Mucosa of descending colon (tissue), 3 donors: ENCODE measurements at places on chromosomes 1 and 21.

DNA sequence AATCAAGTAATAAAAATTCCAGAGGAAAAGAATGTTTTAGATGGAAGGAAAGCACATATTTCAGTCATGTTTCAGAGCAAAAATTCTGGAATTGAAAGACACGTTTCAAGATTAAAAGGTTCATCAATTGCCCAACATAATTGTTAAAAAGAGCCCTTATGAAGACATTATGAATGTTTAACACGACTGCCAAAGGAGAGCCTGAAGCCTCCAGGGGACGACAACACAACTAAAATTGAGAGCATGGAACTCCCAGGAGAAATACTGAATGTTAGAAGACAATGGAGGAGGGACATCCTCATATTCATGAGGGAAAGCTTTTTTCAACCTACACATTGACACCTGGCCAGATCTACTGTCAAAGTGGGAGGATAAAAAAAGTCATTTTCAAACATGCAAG is 16.0 kb downstream of the OR2T11 start:
- DNase-seq: peak; percentile 89

GRCh38 chr1:154966111-154966510 is 4.4 kb downstream of the SHC1 start:
- no peak for DNase-seq

GRCh38 chr1:2589431-2590232 is 3.1 kb downstream of the PRXL2B start:
- no peak for DNase-seq

DNA sequence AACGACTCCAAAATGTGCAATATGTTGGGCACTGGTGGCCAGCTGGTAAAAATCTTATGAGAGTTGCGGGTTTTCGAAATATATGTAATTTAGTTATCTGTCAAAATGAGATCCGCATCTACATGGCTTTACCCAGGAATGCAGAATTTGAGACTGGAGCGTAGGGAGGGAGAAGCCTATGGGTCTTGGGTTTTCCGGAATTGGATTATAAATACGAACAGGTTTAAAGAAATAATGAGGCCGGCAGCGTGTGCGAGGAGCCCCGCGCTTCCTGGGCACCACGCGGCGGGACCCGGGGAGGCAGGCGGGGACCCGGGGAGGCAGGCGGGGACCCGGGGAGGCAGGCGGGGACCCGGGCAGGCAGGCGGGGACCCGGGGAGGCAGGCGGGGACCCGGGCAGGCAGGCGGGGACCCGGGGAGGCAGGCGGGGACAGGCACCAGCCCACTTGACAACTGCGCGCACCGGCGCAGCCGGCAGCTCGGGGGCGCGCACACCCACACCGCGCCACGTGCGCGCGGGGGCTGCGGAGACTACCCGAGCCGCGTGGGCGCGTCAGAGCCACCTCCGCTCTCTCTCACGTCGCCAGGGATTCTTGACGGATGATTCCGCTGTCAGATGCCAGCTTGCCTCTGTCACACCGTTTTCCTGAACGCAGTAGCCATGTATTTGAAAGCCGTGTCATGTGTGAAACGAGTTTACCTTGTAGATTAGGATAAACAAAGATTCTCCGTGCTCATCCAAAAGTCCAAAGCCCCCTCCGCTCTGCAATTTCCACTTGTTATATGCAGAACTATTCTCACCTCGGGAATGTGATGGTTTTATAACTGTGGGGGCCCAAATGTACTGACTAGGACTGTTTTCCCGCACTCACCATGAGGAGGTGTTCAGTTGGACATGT is 54.3 kb upstream of the HNRNPU start:
- DNase-seq: peak; percentile 60

DNA sequence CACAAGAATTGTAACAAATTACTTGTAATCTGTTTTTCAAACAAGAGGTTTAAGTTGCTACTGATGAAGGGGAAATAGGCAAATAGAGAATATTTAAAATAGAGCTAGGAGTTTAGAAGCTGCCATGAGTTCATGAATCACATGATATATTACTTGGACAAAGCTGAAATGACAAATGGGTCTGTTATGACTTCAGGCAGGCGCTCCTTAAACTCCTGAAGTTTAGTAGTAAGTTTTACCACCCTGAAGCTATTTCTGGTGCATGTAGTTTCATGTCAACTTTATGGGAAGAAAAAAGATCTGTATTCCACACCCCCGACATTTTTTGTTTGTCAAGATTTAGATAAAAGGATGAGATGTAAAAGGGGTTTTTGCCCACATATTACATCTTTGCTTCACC is 58.5 kb downstream of the PLA2G4A start:
- DNase-seq: no peak

- no peak for DNase-seq
Observed at GRCh38 chr21:37358397-37358796, 8.2 kb upstream of the DYRK1A start.

- no peak for DNase-seq
Observed at GRCh38 chr1:150887018-150887417, at the start of gene CTXND2. CTXND2 (plus strand) TSS chr1:150887136; CDS start chr1:150912315, 25,179 bp downstream.

GRCh38 chr1:229059671-229060539 is 211.0 kb upstream of the RAB4A start:
- DNase-seq: no peak

DNA sequence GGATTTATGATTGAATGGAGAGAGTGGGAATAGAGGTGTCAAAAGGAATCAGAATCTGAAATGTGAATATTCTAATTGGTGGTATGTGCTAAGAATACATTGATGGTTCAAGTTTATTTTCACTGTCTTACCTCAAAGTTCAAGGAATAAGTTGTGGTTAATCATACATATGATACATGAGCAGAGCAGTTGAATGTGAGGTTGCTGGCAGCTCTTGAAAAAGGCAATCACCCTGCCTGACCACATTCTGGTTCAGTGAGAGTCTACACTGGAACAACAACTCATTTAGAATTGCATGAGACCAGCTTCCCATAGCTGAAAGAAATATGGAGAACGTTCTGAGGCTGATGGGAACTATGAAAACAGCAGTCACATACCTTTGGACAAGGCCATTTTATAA is 68.3 kb upstream of the ARHGAP29 start:
- DNase-seq: no peak

GRCh38 chr1:175134500-175134899 is 58.1 kb downstream of the KIAA0040 start:
- DNase-seq: no peak

DNA sequence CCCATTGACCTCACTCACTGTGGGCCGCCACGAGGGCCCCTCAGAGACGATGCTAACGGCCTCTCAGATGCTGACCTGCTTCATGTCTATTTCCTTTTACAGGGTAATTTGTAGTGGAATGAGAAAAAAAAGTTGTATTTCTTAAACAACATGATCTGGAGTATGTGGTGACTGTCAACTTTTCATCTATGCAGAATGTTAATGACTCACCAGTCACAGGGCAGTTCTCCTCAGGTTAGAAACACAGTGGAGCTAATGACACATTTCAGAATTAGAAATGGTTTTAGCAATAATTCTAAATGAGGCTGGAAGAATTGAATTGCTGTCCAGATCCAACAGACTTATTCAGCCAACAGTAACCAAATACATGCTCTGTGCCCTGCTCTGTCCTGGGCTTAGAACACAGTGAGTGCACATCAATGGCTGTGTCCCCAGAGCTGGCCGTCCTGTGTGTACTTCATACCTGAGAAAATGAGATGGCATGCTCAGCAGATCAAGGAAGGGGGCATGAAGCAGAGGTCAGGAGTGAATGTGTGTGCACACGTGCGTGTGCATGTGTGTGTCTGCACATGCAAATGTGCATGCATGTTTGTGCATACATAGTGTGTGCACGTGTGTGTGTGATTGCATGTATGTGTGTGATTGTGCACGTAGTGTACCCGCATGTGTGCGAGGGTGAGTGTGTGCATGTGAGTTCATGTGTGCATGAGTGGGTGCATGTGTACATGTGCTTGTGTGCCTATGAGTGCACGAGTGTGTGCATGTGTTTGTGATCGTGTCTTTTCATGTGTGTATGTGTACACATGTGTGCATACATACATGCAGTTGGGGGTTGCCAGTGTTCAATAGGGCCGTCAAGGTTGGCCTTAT is 145.3 kb downstream of the PCBP3 start:
- no peak for DNase-seq

- no peak for DNase-seq
Observed at GRCh38 chr1:85502171-85502570, 37.2 kb upstream of the DDAH1 start.

GRCh38 chr21:37868446-37869295 is 47.6 kb downstream of the KCNJ6 start:
- no peak for DNase-seq

DNA sequence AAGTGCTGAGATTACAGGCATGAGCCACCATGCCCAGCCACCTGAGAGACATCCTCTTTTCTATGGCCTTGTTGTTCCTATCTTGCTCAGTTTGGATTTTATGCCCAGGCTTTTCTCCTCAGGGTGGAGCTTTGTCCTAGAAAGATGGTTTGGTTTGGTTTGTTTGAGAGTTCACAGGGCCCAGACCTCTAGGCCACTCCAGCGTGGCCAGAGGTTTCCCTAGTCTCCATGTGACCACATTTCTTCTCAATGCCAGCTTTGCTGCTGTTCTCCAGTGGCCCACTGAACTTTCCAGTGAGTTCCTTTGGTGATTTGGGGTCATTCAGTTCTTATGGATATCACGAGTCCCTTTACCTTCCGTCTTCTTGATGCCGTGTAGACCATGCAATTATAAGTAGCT is 92.6 kb upstream of the SERBP1 start:
- DNase-seq: no peak

GRCh38 chr21:36557316-36557715 is 77.4 kb upstream of the CLDN14 start:
- DNase-seq: no peak

- peak; percentile 68 for DNase-seq
Observed at GRCh38 chr1:24996983-24997893, 67.2 kb upstream of the RUNX3 start.

GRCh38 chr1:163303561-163303960 is 18.2 kb upstream of the NUF2 start:
- DNase-seq: no peak
